NCI-H446 treated with DMSO at 0.1 percent for 48 hours (cell line): ENCODE measurements at places on chromosomes 7 and 10.

DNA sequence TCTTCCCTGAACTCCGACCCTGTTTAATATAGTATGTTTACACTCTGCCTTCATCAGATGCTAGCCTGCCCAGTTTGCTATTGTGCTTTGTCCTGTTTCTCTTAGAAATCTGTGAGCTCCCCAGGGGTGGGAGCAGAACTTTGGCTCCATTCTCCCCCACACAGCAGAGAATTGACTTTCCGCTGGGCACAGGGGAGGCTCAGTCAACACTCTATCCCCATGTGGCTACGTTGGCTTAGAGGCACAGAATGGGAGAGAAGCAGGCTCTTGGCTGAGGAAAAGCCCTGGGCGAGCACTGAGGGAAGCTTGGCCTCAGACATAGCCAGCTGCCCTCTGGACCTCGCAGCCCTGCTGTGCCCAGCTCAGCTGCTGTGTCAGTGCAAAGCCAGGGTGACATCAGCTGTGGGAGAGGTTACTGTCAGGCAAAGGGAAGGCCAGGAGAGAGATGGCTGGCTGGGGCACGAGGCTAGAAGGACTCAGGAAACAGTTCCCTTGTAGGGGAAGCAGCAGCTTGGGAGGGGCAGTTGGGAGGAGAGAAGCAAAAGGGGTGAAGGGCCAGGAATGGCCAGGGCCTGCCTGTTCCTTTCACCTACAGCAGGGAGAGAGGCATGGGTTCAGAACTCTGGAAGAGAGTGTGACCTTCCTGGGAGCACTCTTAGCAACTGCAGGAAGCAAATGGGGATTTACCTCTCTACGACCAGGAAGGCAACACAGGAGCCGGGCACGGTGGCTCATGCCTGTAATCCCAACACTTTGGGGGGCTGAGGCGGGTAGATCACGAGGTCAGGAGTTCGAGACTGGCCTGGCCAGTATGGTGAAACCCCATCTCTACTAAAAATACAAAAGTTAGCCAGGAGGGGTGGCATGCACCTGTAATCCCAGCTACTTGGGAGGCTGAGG is 5.8 kb upstream of the SCD start:
- no peak for DNase-seq

DNA sequence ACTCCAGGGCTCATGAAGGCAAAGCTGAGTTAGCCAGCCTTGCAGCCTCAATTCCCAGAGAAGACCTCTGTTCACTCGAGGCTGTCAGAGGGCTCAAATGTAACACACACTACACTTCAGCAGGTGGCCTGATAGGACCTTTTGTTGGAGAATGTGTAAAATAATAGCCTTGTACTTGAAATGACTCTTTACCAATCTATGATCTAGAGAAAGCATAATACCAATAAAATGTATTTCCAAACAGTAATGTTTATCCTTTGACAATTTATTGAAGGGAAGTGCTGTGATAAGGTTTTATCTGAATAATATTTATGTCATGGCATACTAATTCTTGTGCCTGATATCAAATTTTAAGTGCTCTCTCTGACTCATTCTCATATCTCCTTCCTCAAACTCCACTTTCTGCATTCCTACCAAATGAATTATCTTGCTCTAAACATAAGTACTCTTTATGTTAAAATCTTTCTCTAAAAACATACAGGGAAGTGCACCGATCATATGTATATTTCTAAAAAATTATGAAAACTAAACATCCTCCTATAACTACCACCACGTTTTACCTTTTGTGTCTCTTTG is 20.9 kb downstream of the CYP3A7 start:
- no peak for DNase-seq

DNA sequence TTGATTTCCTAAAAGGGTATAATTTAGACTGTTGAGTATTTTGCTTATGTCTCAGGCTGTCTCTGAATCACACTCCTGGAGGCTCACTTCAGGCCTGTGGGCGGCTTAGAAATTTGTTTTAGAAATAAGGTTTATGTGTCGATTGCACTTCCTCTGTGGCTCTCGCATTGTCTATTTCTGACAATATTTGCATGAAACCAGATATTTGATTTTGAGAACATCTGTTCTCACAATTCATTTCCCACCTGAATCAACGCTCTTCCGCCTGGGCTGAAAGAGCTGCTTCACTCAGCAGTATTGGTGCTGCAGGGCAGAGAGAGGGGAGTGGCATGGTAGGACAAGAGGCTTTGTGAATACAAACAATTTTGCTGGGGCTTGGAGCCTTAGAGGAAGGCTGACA is 262.0 kb downstream of the ADRA2A start:
- no peak for DNase-seq

DNA sequence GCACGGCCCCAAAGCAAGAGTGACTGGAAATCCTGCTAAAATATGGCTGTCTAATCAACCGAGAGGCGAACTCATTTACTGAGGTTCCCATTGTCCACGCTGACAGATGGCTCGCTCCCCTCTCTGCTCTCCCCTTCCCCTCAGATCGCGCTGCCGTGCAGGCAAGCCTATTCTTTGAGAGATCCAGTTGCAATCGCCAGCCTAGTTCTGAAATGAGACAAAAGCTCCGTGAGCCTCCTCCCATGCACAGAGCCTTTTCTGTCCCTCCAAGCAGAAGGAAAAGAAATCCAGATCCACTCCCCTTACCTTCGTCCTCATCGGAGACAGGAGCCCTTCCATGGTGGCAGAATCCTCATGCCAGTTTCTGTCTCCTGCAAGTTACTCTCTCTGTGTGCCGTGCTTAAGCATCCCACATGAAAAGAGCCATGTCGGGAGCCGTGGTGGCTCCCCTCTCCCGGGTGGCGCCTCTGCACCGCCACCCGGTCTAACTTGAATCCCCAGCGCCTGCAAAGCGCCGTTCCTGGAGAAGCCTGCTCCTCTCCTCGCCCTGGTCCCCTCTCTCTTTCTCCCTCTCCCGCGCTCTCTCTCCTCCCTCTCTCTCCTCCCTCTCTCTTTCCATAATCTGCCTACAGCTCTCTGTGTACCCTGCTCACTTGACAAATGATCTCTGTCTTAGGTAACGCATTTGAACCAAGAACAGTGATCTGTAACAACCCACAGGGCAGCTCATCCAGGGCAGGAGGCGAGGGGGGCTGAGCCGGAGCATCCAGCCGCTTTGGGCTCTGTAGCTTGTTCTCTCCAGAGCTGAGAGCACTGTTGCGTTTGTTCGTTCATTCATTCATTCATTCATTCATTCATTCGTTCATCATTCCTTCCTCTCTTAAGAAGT is 156.8 kb downstream of the FRMD4A start:
- no peak for DNase-seq
